ENCODE measurements at places on chromosomes 4 and X. TPM values are rescaled to one million over a fixed set of nuclear protein-coding genes. Genes with fewer than 3 reads are reported as not detected.
A peak's percentile ranks its signal among the peaks of the same experiment; 100 is the strongest.

GRCh38 chr4:24117975-24118374, 228.1 kb upstream of the PPARGC1A start:
- no peak overlapping the region for H3K27ac ChIP-seq
- DNase-seq, result no peak
- H3K27me3 ChIP-seq, result no peaks in the 10 kb centered on the region
- H3K36me3 ChIP-seq, result no peaks in the 10 kb centered on the region

DNA sequence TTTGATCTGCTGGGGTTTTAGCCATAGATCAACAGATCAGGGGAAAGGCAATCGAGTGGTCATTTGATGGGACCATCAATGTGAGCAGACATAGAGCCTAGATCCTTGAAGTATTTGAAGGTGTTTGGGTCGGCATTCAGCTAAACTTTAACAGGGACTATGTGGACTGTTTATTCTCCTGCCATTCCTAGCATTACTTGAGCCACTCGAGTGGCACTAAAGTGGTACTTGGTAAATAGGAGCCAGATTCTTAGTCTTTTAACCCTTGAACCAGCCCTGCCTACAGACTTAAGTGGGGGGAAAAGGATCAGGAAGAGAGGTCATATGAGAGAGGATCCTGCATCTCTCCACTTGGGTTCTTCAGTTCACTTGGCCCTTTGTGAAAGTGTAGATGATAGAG, 3.8 kb downstream of the MSN start:
- H3K27ac ChIP-seq, result no peak overlapping the region
- DNase-seq, result no peak
- H3K36me3 ChIP-seq, result no peaks in the 10 kb centered on the region
- no peak overlapping the region for H3K4me3 ChIP-seq
- no peaks in the 10 kb centered on the region for H3K27me3 ChIP-seq
- no peaks in the 10 kb centered on the region for H3K4me1 ChIP-seq

DNA sequence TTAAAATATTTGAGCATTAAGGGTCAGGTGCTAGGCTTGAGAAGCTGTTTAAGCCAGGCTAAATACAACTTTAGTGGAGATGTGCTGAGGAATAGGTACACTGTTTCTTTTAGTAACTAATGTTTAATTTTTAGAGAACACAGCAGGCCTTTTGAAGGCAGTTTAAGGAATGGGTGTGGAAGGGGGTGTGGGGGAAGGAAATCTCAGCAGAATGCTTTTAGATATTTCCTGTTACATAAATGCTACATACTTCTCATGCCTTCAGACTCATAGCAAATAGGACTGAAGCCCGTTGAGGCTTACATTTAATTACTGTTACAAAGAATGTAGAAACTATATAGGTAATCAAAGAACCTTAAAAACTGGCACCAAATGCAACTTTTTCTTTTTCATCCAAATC, 66.3 kb downstream of the WWC2 start:
- H3K27ac ChIP-seq, result peak overlapping the region; percentile 76
- peaks cover 33% of the 10 kb centered on the region for H3K4me1 ChIP-seq
- DNase-seq, result no peak
- H3K4me3 ChIP-seq, result peak overlapping the region; percentile 23

GRCh38 chr4:48261281-48261680, 8.4 kb downstream of the TEC start:
- DNase-seq, result no peak
- H3K4me1 ChIP-seq, result no peaks in the 10 kb centered on the region
- H3K27ac ChIP-seq, result no peak overlapping the region
- no peaks in the 10 kb centered on the region for H3K36me3 ChIP-seq
- no peaks in the 10 kb centered on the region for H3K27me3 ChIP-seq

DNA sequence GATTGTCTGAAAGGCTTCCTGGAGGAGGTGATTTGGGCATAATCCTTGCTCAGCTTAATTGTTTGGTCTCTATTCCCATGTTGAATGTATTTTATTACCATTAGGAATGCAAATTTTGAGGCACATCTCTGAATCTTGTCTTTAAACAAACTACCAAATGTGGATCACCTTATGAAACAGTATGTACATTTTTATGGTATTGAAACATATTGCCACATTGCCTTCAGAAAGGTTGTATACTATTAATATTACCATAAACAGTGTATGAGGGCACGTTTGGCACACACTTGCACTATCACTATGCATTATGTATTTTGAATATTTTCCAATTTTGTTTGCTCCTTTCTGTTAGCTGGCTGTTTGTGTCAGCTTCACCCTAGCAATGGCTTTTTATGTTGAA, 60.0 kb upstream of the ALB start:
- H3K36me3 ChIP-seq, result no peaks in the 10 kb centered on the region
- no peaks in the 10 kb centered on the region for H3K4me1 ChIP-seq
- no peak for DNase-seq
- H3K4me3 ChIP-seq, result no peak overlapping the region

DNA sequence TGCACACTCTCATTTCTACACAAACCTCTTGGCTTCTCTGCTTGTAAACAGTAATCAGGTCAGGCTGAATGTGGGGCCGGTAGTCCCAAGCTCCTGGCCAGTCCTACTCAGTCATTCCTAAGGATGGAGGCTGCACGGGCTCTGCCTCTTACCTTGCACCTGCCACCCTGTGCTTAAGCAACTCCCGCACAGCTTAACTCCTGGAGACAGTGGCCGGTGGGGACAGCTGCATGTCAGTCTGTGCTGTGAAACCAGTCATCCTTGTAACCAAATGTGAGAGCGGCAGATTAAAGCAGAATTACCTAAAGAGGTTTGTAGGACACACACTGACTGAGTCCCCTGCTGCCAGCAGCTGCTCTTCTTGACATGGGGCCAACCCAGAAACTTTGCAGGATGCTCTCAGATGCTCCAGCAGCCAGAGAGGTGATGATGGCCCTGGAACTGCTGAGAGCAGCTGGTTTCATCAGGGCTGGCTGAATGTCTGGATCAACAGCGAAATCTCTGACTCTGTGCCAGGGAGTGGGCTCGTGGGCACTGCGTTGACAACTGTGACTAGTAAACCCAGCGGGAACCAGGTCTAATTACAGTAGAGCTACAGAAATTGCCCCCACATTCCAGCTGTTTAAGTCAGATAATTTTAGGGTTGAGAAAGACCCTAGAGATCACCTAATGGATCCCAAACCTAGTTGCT, 123.7 kb downstream of the ANAPC4 start:
- no peak overlapping the region for H3K4me3 ChIP-seq
- no peaks in the 10 kb centered on the region for H3K27me3 ChIP-seq
- no peak overlapping the region for H3K27ac ChIP-seq
- no peak for DNase-seq
- H3K4me1 ChIP-seq, result no peaks in the 10 kb centered on the region

GRCh38 chrX:155313766-155314165, 20.6 kb downstream of the CLIC2 start:
- no peaks in the 10 kb centered on the region for H3K4me1 ChIP-seq
- no peak overlapping the region for H3K4me3 ChIP-seq
- H3K27me3 ChIP-seq, result no peaks in the 10 kb centered on the region
- no peak for DNase-seq
- H3K27ac ChIP-seq, result no peak overlapping the region

- H3K27me3 ChIP-seq, result no peaks in the 10 kb centered on the region
- no peaks in the 10 kb centered on the region for H3K4me1 ChIP-seq
- no peak for DNase-seq
- H3K36me3 ChIP-seq, result peaks cover 21% of the 10 kb centered on the region
- no peak overlapping the region for H3K4me3 ChIP-seq
These were observed 64.2 kb downstream of the DCUN1D4 start for GRCh38 chr4:51907006-51907669.

DNA sequence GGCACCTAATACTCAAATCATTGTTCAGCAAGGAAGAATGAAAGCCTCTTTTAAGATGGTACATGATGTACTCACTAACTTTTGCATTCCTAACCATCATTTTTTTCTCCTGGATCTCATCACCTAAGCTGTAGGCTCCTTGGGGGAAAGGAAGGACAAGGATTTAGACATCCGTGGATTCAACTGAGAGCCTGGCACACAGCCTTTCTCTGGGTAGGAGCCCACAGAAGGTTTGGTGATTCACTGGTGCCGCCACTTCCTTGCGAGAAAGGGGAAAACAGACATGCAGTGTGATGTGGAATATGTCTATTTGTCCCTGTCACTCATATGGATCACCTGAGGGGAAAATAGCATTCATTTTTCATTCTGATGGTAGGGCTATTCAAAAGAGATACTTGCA, 147.3 kb downstream of the PCDH7 start:
- H3K4me1 ChIP-seq, result peaks cover 36% of the 10 kb centered on the region
- DNase-seq, result no peak
- H3K27me3 ChIP-seq, result peaks cover 3% of the 10 kb centered on the region
- peaks cover 13% of the 10 kb centered on the region for H3K36me3 ChIP-seq

DNA sequence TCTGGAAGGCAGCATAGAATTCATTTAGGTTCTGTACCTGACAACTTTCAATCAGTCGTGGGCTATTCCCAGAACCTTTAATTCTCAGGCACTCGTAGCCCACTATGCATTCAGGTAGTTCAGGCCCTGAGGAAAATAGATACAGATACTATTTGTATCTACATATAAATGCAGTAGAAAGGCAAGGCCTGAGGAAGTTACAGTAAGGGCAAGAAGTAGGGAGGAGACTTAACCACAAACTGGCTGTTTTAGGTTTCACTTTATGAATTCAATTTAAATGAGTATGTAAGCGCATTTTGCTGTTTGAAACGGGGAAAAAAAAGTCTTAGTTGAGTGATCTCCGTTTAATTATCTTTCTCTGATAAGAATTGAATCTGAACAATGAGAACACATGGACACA, 529.4 kb upstream of the ATOH1 start:
- H3K36me3 ChIP-seq, result no peaks in the 10 kb centered on the region
- no peak overlapping the region for H3K4me3 ChIP-seq
- H3K27me3 ChIP-seq, result no peaks in the 10 kb centered on the region

DNA sequence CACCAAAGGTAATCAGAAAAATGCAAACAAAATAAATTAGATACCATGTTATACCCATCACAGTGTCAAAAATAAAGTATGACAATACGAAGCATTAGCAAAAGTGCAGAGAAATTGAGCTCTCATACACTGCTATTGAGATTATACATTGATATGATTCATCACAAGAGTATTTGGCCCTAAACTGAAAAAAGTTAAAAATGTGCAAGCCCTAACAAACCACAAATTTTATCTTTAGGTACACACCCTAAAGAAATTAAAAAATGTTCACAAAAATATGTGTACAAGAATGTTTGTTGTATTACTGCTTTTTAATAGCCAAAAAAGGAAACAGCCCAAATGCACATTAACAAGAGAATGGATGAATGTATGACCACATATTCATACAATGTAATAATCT, 137.9 kb upstream of the MAGEA10 start:
- no peak overlapping the region for H3K27ac ChIP-seq
- H3K4me1 ChIP-seq, result no peaks in the 10 kb centered on the region
- no peak for DNase-seq
- H3K36me3 ChIP-seq, result no peaks in the 10 kb centered on the region

GRCh38 chr4:137707102-137707620, 174.9 kb upstream of the PCDH18 start:
- peaks cover 6% of the 10 kb centered on the region for H3K4me1 ChIP-seq
- no peaks in the 10 kb centered on the region for H3K36me3 ChIP-seq
- DNase-seq, result no peak

DNA sequence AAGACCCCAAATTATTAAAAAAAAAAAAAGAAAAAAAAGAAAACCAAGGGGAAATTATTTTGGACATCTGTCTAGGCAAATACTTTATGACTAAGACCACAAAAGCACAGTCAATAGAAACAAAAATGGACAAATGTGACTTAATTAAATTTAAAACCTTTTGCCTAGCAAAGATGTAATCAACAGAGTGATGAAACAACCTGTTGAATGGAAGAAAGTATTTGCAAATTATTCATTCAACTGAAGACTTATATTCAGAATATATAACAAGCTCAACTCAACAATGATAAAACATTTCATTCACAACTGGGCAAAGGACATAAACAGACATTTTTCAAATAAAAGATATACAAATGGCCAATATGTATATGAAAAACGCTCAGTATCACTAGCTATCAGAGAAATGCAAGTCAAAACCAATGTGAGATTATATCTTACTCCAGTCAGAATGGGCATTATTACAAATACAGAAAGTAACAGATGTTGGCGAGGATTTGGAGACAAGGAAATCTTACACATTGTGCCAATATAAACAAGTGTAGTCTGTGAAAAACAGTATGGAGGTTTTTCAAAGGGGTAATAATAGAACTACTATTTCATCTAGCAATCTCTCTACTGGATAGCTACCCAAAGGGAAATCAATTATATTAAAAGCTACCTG, 67.1 kb downstream of the FAAH2 start:
- no peak for DNase-seq
- no peak overlapping the region for H3K27ac ChIP-seq
- no peaks in the 10 kb centered on the region for H3K27me3 ChIP-seq
- no peak overlapping the region for H3K4me3 ChIP-seq
- no peaks in the 10 kb centered on the region for H3K4me1 ChIP-seq
- H3K36me3 ChIP-seq, result no peaks in the 10 kb centered on the region

- no peak for DNase-seq
- peaks cover 3% of the 10 kb centered on the region for H3K27me3 ChIP-seq
- no peak overlapping the region for H3K27ac ChIP-seq
- H3K36me3 ChIP-seq, result no peaks in the 10 kb centered on the region
- peaks cover 3% of the 10 kb centered on the region for H3K4me1 ChIP-seq
These were observed 460.9 kb downstream of the GABRG1 start for GRCh38 chr4:45663003-45663402.

DNA sequence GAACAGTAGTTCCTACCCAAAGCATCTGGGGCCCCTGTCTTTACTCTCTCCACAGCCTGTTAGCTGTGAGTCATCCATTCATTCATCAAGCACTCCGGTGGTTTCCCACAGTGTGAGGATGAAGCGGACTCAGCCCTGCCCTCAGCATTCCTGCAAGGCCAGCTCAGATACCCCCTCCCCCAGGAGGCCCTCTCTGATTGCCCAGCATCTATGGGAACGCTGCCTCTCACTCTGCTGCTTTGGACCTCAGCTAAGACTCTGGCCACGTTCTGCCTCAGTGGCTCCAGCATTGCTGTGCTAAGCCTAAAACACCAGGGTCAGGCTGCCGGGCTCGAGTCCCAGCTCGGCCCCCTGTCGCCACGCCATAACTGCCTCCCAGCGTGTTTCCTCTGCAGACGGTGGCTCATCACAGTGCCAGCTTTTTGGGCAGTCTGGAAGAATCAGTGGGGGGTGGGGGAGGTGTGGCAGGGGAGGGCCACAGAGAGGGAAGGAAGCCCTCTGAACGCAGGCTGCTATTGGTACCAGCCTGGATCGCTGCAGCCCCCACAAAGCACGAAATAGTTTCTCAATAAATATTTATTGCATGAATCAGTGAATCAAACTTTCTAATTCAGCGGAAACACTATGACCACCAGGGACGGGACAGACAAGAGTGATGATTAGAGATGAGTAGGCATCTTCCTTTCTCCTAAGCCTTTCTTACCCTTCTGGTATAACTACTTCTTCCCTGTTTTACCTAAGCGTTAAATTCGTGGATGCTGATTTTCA, 74.4 kb downstream of the SORCS2 start:
- H3K4me3 ChIP-seq, result no peak overlapping the region
- no peak for DNase-seq
- H3K27ac ChIP-seq, result peak overlapping the region; percentile 75
- peaks cover 5% of the 10 kb centered on the region for H3K4me1 ChIP-seq
- no peaks in the 10 kb centered on the region for H3K27me3 ChIP-seq
- H3K36me3 ChIP-seq, result peaks cover 6% of the 10 kb centered on the region

RASSF6 gene
- 11.8 TPM for total RNA-seq

MAGEA4 gene
- total RNA-seq, result not detected

ETDA gene
- total RNA-seq, result not detected

TMEM128 gene
- 20.1 TPM for total RNA-seq

NAA11 gene
- not detected for total RNA-seq

TRAPPC11 gene
- total RNA-seq, result 35.9 TPM

Measured in type B pancreatic cell (in vitro differentiated cells).